IMR-90 (cell line): ENCODE measurements at places on chromosomes 12 and 14.

DNA sequence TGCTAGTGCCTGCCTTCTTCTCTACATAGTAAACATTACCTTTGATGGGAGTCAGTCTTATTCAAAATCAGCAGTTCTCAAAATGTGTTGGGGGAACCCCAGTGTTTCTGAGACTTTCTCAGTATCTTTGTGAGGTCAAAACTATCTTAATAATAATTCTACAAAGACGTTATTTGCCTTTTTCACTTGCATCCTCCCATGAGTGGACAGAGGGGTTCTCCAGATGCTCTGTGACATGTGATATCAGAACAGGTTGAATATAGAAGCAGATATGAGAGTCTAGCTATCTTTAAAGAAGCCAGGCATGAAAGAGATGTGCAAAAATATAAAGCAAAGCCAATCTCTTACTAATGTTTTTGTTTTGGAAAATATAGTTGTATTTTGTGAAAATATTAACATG is 144.7 kb downstream of the KTN1 start:
- DNase-seq = no peak

- no peak for DNase-seq
Measured at GRCh38 chr14:66514213-66514612, 6.3 kb downstream of the GPHN start.

DNA sequence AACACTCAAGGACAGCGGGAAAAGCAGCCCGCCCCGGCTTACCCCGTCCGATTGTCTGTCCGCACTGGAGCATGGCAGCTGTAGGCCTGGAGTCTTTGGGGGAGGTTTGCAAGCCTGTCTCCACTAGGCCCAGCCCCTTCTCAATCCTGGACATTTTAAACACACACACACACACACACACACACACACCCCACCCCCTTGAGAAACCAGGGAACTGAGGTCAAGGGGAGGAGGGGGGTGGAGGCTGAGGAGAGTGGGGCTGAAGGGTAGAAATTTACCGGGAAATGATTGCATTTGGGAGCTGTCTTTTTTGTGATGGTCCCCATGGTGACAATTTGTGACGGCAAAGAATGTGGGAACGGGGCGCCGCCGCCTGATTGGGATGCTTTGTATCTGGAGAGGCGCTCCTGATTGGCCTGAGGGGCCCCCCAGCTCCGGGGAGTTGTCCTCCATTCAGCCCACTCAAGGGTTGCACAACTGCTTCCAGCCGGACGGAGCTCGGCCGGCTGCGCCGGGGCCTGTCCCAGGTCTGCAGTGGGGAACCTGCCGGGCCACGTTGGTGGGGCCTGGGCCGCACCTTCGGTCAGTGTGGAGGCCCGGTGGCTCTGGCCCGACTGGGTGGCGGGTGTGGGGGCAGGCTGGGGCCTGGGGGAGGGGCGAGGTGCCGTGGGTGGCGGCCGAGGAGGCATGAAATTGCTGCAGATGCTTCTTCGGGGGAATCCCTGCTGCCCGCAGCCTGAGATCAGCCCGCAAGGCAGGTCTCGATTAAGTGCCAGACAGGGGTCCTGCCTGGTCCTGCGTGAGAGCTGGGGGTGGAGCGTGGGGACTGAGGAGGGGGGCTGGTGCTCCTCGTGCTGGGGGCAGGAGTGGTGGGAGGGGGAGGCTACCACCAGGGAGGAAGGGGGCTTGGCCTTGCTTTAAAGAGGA is at the start of gene FAM181A:
FAM181A (plus strand) TSS at position 472 of the 927 bp plus-strand sequence. CDS start 942 bp downstream, outside the sequence.
- no peak for DNase-seq

DNA sequence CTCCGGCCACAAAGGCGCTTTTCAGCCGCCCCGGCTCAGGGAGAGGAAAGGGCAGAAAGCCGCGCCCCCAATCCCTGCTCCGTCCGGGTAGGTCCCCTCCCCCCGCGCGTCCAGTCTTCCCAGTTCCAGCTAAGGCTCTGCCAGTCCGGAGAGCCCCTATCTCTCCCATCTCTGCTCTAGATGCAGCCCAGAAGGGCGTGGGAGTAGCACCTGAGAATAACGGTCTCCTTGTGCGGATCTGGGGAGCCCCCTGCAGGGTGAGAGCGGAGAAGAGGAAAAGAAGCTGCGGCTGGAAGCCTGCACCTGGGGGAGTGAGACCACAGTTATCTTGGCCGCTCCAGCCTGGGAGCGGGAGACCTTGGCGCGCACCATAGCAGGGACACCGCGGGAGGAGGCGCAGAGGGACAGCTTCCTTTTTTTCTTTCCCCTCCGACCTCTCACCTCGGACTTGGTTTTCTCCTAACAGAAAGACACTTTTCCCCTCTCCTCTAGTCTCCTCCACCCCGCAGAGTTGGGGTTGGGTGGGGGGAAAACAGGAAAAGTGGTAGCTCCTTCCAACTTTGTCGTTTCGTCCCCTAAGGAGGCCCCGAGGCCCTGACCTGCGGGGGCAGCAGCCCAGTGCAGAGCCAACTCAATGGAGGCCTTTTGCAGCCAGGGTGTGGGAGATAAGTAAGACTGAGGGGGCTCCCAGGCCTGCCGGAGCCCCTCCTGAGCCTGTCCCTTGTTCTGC is 2.4 kb downstream of the DHH start:
- peak; percentile 30 for DNase-seq

GRCh38 chr12:92139634-92140150 is 6.0 kb downstream of the BTG1 start:
- DNase-seq = peak; percentile 59

DNA sequence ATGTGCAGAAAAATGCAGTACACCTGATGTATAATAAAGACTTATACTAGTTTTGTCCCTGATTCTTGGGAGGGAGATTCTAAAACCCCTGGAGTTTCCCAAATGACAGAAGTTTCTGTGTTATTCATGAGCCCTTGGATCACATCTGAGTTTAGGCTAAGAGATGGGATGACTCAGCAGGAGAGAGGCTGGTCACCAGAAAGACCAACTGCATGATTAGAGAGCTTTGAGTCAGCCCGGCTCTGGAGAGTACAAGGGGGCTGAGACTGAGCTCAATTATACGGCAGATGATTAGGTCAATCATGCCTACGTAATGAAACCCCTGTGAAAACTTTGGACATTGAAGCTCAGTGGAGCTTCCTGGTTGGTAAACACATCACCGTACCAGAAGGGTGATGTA is 174.2 kb downstream of the SSPN start:
- DNase-seq = peak; percentile 94

DNA sequence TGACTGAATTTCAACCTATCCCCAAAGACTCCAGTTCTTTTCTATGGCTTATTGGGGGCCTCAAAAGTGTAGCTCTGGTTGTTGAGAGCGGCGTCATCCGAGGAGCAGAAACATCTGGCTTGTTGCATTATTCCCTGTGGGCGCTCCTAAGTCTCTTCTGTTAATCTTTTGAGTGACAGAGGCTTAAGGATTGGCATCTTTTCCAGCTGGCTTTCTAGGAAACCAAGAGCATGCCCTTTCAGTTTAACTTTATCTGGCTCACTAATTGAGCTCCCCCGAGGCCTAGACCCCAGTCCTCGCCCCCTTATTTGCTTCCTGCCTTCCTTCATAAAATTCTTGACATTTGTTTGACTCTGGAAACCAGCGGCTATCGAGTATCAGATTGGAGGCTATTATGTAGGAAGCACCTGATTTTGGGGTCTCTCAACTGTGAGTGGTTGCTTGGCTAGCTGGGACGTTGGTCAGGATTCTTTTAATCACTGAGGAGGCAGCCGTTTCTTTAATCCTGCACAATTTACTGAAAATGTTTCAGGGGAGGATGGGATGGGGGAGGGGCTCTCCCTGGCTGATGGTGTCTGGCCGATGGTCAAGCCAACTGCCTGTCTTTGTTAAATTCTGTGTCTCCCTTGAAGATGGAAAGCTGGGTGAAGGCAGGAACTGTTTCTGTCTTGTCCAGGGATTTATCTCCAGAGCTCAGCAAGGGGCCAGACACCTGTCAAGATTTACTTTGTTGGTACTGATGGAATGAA is 3.1 kb downstream of the SMOC1 start:
- no peak for DNase-seq

- DNase-seq = no peak
Measured at GRCh38 chr14:79890527-79890926, 320.8 kb downstream of the DIO2 start.

DNA sequence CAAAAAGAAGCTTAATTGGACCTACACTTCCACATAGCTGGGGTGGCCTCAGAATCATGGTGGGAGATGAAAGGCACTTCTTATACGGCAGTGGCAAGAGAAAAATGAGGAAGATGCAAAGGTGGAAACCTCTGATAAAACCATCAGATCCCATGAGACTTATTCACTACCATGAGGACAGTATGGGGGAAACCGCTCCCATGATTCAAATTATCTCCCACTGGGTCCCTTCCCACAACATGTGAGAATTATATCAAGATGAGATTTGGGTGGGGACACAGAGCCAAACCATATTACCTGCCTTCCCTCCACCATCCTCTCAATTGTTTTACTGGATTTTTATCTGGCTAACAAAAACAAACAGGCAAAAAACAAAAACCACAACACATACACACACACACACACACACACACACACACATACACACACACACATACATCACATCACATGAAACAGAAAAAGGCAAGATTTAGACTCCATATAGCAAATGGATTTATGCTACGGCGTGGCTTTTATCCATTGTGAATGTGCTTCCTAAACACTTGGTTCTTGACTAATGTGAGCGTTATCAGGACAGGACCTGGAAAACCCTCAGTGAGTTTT is 66.7 kb downstream of the ZFP36L1 start:
- DNase-seq = no peak

GRCh38 chr12:69789351-69789750 is 35.7 kb upstream of the MYRFL start:
- no peak for DNase-seq

DNA sequence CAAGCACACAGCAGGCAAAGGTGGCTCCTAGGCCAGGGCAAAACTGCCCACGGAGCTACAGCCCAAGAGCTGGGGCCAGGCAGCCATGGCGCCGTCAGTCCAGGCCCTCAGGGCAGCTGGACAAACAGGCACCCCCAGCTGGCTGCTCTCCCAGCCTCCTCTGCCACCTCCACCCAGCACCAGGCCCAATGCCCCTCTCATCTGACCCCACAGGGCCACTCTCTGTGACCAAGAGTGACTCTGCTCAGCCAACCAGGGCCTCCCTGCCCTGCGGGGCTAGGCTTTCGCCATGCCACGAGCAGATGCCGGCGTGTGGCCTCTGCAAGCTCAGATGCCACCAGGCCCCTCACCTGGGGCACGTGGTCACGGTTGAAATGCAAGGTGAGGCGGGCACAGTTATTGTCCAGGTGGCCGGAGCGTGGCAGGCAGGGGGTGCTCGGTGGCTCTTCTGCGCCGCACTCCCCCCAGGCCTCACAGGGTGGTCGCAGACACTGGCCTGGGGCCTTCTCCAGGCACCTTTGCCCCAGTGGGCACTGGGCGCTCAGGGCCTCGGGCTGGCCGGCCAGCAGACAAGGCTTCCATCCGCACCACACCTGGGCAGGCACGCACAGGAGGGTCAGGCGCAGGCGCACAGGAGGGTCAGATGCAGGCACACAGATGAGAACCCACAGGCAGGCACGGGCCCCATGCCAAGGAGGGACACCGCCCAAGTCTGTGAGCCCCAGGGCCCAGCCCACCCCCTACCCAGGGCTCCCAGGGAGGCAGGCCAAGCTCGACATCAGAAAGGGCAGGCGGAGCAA is 23.0 kb downstream of the JAG2 start:
- no peak for DNase-seq

GRCh38 chr12:131530422-131530821 is 180.5 kb upstream of the SFSWAP start:
- no peak for DNase-seq

- no peak for DNase-seq
Measured at GRCh38 chr12:130504110-130504839, 166.6 kb downstream of the PIWIL1 start.
